ENCODE measurements at places on chromosomes 12 and 14.
A peak's percentile ranks its signal among the peaks of the same experiment; 100 is the strongest.

DNA sequence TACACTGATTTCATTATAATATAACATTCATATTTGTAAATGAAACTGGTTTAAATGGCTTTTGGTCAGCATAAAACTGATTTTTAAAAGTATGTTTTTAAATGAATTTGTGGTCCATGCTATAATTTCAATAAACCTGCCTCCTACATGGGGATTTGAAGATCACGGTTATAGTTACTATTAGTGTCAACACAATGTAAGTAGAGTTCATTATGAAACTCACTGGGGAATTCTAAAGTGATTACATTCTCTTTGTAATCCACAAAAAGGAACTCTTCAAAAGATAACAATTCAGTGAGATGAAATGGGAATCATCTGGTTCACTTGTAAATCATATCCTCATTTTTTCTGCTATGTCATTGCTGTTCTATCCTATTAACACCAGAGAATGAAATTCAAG is 204.5 kb upstream of the G2E3 start:
- DNase-seq = no peak

DNA sequence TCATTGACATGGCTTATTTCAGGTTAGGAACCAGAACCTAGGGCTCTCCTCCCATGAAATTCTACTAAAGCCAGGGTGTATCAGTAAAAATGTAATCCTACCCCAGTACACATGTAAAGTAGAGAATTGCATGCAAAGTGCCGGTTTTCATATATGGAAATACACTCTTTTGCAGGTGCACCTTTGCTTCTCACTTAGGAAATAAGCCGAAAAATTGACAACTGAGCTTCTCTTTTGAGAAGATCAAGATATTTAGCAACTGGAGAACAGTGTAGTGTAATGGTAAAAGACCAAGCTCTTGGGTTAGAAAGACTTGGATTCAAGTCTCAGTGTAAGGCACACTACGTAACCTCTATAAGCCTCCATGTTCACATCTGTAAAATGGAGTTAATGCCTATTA is 82.4 kb downstream of the SLC38A6 start:
- DNase-seq = no peak

DNA sequence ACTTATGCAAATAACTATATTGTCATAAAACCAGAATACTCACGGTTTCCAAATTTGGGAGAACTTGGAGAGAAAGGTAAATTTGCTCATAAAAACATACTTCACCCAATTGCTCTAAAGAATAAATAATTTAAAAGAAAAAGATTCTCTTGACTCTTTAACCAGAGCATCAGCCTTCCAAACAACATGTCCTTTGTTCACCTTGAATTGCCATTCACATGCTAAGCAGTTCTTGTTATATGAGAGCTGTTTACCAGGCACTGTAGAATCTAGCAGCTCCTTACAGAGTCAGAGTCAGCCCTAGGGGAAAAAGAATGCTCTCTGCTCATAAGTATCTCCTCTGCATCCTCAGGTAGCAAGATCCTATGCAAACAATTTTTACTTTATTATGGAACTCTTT is 10.2 kb downstream of the SLCO1A2 start:
- DNase-seq = no peak

DNA sequence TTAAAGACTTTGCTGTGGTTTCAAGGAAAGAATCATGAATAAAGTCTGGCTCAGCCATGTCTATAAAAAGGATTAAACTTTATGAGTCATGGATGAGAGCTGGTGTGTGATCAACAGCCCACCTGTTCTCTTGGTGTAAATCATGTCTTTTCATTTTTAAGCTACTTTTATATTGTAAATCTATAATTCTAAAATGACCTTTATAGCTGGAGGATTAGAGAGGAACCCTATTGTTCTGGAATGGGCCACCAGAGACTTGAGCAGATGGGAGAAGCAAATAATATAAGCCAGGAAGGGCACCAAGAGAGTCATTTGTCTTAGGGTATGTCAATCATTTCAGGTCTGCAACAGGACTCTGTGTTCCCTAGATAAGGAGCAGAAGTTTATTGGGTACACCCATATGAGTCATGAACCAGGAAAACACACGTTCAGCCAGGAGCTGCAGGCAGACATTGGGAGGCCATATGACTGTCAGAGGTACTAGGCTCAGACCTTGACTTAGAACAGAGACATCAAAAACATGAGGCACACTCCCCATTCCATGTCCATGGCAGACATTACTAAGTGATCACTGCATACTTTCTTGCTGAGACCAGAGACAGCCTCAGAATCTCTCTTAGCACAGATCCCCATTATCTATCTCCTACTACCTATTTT is 49.3 kb downstream of the NDUFA12 start:
- no peak for DNase-seq

- DNase-seq = no peak
These were observed 12.7 kb upstream of the BDKRB2 start for GRCh38 chr14:96191841-96192462.

DNA sequence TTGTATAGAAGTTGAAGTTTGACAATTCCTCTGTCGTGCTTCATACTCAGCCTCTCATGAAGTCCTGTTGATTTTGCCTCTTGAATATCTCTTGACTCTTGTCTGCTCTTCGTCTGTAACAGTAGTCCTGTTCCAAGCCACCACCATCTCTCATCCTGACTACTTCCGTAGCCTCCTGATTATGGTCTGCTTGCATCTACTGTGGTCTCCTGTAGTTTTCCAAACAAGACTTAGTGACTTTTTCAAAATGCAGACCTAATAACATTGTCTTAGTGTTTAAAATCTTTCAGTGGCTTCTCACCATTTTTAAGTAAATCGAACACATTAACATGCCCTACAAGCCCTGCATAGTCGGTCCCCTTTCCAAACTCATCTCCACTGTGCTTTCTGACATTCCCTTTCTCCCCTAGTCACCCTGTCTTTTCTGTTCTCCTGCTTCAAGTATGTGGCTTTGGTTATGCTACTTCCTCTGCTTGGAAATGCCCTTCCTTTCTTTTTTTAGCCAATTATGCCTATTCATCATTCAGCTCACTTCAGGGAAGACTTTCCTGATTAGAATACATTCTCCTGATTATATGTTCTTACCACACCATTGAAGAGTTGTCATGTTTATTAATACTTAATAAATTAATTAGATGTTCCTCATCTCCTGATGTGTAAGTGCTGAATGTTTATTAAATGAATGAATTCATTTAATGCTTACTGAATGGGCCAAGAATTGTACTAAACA is 2.0 kb downstream of the SCYL2 start:
- no peak for DNase-seq

DNA sequence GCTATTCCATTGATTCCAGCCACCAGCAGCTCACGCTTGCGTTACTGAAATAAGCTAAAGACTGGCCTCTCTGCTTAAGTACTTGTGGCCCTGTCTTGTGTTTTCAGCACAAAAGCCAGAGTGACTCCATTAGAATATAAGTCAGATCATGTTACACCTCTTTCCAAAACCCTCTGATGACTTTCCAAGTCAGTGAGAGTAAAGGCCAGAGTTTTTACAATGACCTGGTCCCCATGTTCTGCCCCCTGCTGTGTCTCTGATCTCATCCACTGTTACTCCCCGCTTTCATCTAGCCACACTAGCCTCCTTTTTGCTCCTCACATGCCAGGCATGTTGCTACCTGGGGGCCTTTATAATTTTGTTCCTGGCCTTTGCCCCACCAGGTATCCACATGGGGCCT is 6.9 kb upstream of the CKAP4 start:
- no peak for DNase-seq

DNA sequence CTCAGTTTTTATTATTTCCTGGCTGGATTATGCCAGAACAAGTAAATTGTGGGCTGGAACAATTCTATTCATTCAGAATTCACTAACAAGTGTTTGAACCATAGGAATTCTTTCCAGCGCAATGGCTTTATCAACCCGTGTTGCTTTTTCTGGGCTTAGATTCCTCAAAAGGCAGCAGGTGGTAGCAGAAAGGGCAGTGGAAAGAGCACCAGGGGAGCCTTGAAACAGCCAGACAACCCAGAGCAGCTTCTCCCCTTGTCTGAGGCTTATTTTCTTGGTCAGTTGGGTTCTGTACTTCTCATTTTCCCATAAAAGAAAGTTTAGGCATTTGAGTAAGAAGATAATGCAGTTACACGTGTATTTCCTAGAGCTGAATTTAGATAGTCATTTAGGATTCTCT is 130.7 kb downstream of the OTOGL start:
- DNase-seq = no peak

GRCh38 chr12:78531831-78532458 is 332.6 kb upstream of the SYT1 start:
- no peak for DNase-seq

DNA sequence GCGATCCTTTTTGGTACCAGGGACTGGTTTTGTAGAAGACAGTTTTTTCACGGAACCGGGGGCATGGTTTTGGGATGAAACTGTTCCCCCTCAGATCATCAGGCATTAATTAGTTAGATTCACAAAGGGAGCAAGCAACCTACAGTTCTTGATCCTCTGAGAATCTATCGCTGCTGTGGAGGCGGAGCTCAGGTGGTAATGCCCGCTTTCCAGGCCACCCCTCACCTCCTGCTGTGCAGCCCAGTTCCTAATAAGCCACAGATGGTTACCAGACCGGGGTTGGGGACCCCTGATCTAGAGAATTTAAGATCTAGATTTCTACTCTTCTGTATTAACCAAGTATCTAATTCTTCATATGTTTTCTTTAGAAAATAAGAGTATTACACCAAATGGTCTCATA is 4.8 kb downstream of the ARHGAP5 start:
- DNase-seq = no peak

DNA sequence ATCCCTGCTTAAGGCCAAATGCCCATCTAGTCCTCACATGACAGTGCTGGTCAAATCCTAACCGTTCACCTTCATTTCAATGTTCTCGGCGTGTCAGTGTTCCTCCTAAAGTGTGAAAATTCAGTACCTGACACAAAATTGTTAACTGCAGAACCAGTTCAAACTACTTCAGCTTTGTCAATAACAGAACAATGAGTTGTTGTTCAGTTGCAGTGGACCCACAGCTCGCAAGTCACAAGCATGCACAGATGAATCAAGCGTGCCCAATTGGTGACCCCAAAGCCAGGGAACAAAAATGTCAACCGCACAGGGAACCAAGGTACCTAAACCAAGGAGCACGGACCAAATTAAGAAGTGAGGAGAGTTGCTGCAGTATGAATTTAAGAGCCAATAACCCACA is 23.2 kb downstream of the NRDE2 start:
- DNase-seq = no peak

DNA sequence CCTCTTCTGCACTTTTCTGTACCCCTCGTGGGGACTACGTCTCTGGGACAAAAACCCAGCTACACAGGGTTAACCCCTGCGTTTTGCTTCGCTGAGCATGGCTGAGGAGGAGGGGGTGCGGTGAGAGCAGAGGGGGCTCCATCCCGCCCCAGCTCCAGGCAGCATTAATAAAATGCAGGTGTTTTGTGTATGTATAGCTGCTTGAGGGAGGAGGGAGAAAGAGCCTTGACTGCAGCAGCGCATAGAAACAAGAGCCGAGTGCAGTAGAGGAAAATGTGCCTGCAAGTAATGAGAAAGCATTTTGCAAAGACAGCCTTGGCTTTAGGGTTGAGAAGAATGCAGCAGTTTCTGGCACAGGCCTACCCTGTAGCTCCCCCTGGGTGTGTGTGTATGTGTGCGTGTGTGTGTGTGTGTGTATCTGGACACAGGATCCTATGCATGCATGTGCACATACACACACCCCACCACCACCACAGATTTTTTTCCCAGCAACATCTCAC is 103.9 kb downstream of the ZFP36L1 start:
- no peak for DNase-seq

- peak; percentile 23 for DNase-seq
These were observed 18.1 kb downstream of the VSX2 start for GRCh38 chr14:74257078-74257940.

DNA sequence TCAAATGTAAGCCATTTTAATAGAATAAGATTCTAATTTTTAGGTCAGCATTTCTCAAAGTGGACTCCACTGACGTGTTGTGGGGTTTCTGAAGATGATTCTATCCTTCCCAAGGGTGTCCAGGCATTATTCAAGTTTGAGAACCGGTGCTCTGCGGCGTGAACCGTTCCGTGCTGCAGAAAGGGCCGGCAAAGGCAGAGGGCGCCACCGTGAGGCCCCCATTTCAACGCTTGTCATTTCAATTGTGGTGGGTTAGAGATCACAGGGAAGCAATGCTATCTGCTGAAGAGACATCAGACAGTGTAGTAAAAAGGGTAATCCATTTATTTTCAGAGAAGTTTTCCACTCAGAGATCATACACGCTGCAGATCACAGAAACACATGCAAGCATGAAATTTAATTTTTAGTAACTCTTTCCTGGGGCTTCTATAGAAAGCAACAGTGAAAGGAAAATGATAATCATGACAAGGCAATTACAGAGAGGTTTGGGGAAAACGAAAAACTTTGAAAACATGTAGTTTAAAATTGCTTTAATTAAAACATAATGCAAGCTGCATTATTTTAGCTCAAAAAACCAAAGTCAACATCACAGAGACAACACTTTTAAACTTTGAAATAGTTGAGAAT is 201.7 kb downstream of the EXOC5 start:
- peak; percentile 2 for DNase-seq

GRCh38 chr12:53996240-53997203 is 3.4 kb upstream of the HOXC9 start:
- DNase-seq = peak; percentile 80

Measured in SJSA1 (cell line).